ENCODE measurements at places on chromosomes 11 and 22.
A peak's percentile ranks its signal among the peaks of the same experiment; 100 is the strongest.

DNA sequence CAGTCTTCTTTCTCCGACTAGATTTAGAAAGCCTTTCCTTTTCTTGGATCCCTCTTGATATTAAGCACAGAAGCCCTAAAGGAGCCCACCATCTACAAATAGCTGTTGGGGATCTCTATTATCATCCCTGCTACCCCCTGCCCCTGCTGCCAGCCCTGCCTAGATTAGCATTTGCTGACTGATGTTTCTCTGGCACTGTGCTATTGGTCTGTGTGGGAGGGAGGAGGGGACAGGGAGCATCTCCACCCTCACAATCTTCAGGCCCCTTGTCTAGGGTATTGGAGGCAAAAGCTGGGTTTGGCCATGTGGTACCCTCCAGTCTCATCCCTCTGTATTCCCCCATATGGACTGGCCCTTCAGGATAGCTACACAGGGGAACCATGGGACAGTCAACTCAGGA is 6.2 kb downstream of the USH1C start:
- DNase-seq, result no peak

DNA sequence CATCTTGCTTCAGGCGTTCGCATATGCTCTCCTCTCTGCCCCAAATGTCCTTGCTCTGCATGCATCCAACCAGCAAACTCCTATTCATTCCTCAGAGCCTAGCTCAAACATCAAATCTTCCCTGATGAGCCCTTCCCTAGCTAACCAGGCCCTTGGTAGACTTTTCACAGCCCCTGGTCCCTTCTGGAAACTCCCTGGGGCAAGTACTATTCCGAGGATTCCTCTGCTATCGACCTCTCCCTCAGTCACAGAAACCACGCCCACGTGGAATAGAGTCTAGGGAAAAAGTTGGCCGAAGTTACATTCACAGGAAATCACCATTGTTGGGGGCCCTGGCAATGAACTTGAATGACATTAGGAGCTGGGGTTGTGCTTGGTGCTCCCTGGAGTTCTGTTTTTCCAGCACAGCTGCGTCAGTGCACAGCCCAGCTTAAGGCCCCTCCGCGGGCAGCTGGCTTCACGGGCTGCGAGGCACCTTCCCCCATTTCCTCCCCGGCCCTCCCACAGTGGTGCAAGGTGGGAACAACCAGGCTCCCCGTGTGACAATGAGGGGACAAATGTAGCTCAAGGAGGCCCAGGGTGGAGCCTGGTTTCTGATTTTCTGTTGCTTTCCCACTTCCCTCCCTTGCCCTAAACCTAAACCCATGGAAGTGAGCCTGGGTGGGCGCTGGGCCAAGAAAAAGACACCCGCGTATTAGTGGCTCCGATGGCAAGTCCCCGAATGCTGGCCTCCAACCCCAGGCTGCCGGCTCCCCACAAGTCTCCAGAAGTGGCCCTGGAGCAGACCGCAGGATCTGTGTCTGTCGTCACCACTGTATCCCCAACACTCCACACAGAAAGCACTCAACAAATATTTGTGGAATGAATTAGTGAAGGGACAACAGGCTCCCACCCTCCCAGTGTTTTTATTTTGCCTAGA is 4.3 kb upstream of the ATP5MGL start:
- peak; percentile 45 for DNase-seq

DNA sequence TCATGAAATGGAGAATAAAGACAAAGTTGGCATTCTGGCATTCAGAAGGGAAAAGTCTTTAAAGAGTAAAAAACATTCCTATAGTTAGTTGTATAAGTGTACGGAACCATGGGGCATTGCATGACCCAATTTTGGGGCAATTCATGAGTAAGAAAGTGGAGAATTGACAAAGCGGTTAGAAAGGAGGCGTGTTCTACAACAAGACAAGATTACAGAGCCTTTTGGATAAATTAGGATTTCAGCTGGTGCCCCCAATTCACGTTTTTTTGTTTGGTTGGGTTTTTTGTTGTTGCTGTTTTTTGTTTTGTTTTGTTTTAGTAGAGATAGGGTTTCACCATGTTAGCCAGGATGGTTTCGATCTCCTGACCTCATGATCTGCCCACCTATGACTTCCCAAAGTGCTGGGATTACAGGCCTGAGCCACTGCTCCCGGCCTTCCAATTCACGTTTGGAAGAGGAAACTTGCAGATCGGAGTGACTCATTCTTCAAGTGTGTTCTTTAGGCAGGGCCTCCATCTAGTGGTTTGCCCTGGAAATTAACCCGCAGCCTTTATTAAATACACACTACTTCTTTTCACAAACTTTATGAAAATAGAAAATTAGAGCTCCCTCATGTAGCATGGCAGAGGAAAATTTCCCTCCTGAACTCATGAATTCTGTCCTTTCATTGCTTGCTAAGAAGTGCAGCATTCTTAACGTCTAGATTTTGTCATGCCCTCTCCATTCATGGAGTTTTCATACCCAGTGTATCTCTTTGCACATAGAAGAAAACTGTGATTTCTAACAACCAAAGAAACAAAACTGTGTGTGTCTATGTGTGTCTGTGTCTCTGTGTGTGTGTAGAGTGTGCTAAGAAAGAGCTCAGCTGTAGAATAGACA is 118.1 kb downstream of the BBOX1 start:
- peak; percentile 71 for DNase-seq

DNA sequence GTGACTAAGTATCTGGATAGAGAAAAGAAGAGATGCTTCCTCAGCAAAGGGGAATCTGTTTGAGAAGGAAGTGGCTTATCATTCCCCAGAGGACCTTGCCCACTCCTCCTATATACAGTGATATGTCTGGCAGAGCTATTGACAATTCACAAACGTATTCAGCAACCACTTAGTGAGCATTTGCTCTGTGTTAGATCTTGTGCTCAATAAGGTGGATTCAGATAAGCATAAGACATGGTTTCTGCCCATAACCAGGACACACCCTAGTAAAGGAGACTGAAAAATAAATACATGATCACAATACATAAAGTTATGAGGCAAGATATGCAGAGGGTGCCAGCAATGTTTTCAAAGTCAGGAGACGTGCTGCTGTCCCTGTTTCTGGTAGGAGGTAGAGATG is 1.4 kb downstream of the TMEM9B start:
- no peak for DNase-seq

GRCh38 chr22:17836992-17837742 is 62.9 kb upstream of the BID start:
- no peak for DNase-seq
